ENCODE measurements at places on chromosomes 11 and 22. TPM values are rescaled to one million over a fixed set of nuclear protein-coding genes. Genes with fewer than 3 reads are reported as not detected.

GRCh38 chr11:107183953-107184352 is 165.7 kb upstream of the GUCY1A2 start:
- no peak for DNase-seq

- DNase-seq: peak; percentile 57
Observed at GRCh38 chr22:46355369-46355995, 20.0 kb downstream of the TRMU start.

DNA sequence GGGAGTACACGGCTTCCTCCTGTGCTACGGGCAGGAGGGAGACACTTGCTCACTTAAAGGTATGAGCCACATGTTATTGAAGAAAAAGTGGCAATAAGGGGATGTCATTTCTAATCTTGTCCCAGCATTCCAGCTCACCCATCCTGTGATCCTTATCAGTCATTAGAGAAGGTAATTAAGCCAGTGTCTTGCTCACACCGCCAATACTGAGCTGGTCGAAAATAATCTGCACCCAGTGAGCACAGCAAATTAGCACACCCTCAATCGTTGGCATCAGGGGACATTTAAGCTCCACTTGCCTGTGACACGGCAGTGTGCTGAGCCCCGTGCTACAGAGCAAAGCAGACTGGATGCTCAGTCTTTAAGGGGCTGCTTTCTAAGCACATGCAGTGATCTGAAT is 510.7 kb downstream of the OPCML start:
- DNase-seq: no peak

- no peak for DNase-seq
Observed at GRCh38 chr11:17683377-17684161, 35.8 kb upstream of the MYOD1 start.

DNA sequence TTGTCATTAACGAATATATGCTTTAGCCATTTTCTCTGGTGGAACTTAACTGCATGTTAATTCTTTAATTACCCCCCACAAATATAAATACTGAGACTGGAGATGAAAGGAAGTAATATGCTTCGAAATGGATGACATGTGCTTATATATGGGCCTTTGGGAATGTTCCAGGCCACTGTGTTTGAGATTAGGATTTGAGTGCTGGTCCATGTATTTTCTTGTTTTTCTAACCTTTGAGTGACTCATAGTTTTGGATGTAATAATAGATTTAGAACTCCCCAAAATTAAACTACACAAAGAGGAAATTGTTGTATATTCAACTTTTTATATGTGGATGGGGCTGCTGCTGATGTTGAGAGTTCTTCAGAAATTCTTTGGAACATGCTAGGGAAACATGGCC is 54.2 kb downstream of the EXT2 start:
- DNase-seq: no peak

DNA sequence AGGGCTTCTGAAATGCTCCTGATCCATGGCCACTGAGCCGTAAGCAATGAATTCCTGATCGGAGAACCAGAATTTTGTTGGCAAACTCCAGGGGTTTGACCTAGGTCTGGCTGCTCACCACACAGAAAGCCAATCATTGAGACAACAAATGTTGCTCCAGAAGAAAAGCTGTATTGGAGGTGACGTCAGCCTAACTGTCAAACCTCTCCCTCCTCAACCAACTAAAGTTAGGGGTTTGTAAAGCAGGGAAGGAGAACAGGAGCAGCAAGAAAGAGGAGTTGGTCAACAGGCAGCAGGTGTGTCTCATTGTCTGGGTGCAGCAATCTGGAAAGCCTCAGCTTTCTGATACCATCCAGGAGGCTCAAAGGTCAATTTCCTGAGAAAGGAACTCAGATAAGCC is 133.7 kb upstream of the SEZ6L start:
- no peak for DNase-seq

- DNase-seq: no peak
Observed at GRCh38 chr11:121465709-121466062, 12.9 kb upstream of the SORL1-AS1 start.

DNA sequence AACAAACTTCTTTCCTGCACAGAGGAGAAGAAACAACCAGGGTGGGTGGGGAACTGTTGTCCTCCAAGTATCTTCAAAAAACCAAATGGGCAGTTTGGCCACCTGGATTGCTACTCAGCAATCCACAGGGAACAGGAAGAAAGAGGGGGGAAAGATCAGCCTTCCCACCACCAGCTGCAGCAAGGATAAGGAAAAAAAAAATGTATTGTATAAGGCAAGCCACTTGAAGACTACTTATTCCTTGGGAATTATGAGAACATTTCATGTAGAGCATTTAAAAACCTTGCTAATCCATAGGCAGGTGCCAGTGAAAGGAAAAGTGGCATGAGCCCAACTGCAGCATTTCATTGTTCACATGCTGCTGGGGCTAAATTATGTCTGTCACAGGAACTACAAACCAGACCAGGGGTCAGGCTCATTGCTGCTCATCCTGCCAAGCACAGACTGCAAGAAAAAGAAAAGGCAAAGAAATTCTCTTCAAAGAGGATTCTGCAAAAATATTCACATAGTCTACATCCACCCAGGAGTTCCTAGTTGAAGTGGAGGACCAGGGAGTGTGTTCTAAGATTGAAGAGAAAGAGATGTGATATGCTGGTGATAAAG is 2.2 kb downstream of the RAB30 start:
- no peak for DNase-seq

GRCh38 chr11:75663808-75664207 is 5.0 kb downstream of the MAP6 start:
- DNase-seq: no peak

DNA sequence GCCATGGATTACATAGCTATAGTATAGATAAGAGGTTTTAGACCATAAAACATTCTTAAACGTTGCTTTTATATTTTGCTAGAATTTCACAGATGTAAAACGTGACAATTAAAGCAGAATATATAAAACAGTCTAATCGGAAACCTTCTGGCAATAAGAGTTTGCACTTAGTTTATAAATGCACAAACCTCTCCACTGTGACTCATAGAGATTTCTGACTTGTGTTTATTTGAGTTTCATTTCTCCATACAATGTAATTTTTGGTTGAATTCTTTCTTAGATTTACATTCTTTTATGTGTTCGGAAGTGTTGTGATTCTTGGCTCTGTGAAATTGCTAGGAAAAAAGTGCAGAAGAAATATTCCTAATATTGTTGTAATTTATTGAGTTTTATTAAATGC is 288.7 kb upstream of the CTSC start:
- no peak for DNase-seq

GRCh38 chr11:73430326-73430725 is 54.1 kb downstream of the RELT start:
- DNase-seq: no peak

DNA sequence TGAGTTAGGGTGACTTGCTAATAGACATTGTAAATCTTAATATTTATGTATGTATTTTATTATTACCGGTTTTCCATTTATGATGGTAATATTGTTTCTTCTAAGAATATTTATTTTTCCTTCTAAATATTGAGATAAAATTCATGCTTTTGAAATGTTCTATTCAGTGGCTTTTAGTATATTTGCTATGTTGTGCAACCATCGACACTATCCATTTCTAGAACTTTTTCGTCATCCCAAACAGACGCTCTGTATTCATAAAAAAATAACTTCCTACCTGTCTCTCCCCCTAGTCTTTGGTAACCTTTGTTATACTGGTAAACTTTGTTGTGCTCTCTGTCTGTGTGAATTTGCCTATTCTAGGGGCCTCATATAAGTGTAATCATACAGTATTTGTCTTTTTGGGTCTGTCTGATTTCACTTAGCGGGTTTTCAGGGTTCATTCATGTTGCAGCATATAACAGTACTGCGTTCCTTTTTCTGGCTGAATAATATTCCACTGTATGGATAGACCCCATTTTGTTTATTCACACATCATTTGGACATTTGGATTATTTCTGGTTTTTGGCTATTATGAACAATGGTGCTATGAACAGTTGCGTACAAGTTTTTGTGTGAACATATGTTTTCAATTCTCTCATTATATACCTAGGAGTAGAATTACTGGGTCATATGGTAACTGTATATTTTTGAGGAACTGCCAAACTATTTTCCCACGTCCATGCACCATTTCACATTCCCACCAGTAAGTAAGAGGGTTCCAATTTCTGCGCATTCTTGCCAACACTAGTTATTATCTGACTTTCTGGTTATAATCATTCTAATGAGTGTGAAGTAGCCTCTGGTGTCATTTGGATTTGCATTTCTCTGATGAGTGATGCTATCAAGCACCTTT is 15.9 kb downstream of the NEAT1 start:
- no peak for DNase-seq

CHCHD10 gene
- 113 TPM for total RNA-seq

CD6 gene
- total RNA-seq: 642 TPM

TYR gene
- total RNA-seq: not detected

TMPRSS5 gene
- 0.30 TPM for total RNA-seq
